ENCODE measurements at places on chromosomes 4 and X. TPM values are rescaled to one million over a fixed set of nuclear protein-coding genes. Genes with fewer than 3 reads are reported as not detected.

Gene STARD8
- total RNA-seq: 9.5 TPM

Gene SSX4
- 0.26 TPM for total RNA-seq

Gene SRP72
- total RNA-seq: 84.6 TPM

Gene PLXNB3
- not detected for total RNA-seq

Gene F8A2
- not detected for total RNA-seq

Measured in H7 (cell line).